Fibroblast of gingiva (primary cell): ENCODE measurements at places on chromosomes 12 and 14.

DNA sequence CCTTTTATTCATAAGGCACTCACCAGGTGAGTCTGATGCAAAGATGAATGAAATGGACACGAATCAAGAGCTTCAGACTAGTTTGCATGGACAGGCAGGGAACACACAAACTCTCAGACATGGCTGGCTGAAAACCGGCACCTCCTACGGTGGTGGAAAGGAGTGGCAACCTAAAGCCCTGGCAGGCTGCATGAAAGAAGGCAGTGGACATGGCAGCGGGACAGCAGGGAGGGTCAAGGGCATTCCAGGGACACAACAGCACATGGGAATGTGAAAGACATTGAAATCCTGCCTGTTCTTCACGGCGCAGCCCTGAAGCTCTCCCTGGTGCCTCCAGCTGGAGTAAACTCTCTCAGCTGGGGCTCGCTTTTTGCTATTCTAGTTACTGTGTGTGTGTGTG, 16.6 kb upstream of the LRTM2 start:
- DNase-seq: no peak

DNA sequence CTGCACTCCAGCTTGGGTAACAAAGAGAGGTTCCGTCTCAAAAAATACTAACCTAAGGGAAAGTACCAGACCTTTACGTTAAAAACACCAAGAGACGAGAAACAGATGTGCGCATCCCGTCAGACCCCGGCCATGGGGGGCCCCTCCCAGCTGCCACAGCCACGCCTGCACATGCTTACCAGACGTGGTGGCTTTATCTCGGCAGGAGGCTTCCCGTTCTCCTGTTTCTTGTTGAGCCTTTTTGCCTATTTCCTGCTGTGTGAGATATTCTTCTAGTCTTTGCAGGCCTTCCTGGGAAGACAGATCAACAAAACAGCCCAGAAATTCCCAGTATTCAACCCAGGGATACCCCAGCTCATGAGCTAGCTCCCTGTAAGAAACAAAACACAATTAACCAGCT, 23.6 kb downstream of the PGAM5 start:
- DNase-seq: no peak

DNA sequence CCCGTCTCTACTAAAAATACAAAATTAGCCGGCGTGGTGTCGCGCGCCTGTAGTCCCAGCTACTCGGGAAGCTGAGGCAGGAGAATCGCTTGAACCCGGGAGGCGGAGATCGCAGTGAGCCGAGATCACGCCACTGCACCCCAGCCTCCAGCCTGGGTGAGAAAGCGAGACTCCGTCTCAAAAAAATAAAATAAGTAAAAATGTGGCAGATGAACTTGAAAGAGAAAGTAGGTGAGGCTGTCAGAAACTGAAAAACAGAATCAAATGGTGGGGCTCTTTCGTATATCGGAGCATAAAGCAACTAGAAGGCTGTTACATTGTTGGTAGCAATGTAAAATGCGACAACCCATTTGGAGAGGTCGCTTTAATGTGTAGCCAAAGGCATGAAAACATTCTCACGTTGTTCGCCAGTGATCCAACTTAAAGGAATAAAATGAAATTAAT, 767 bp upstream of the CCNT1 start:
- DNase-seq: no peak

DNA sequence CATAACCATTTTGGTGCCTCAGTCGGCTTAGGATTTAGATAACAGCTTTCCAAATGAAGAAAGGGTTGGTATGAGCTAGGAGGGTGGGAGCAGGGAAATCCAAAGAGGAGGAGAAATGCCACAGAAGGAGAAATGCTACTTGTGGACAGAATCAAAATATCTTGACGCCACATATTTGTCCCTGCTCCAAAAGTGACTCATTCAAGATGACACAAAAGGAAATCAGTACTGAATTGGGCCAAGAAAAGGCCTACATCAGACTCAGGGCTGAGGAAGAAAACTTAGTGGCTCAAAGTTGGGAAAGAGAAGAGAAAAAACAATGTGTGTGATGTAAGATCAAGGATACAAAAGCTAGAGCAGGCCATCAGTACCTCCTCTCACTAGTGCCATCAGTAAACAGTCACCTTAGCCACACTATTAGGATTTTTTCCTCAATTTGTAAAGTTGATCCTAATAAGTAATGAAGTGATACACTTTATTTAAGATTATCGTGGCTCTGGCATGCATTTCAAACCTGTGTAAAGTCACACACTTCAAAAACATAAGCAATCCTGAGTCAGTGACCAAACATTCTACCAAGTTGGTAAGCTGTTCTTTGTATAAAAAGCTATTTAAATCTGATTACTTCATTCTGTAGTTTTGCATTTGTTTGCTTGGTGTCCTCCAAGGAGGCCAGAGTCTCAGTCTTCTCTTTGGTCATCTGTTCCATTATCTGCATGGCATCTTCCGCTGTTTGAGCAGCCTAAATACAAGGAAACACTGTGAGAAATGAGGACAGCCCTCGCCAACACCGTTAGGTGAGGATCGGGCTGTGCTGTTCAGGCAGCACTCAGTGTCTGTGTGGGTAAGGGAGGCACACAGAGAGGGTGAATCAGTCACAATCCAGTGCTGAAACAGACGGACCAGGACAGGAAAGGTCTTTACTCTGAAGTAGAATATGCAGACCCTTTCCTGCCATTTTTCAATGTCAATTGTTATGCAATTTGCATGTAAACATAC, 52.6 kb upstream of the VPS33A start:
- DNase-seq: peak; percentile 98

DNA sequence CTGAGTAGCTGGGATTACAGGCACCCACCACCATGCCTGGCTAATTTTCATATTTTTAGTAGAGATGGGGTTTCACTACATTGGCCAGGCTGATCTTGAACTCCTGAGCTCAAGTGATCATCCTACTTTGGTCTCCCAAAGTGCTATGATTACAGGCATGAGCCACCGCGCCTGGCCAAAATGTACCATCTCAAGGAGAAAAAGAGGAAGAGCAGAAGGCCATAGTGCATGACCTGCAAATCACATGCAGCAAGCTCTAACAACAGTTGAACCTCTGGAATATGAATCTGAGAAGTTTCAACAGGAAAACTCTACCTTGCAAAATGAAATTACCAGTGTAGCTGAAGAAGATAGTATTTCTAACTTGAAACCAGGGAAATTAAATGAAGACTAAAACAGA, 17.1 kb upstream of the SERPINA1 start:
- DNase-seq: no peak

- no peak for DNase-seq
These were observed 22.5 kb downstream of the CABP1 start for GRCh38 chr12:120662879-120663278.
